ENCODE measurements at places on chromosomes 6 and 20.

GRCh38 chr6:28985462-28986164 is 19.5 kb downstream of the ZNF311 start:
- DNase-seq: no peak

DNA sequence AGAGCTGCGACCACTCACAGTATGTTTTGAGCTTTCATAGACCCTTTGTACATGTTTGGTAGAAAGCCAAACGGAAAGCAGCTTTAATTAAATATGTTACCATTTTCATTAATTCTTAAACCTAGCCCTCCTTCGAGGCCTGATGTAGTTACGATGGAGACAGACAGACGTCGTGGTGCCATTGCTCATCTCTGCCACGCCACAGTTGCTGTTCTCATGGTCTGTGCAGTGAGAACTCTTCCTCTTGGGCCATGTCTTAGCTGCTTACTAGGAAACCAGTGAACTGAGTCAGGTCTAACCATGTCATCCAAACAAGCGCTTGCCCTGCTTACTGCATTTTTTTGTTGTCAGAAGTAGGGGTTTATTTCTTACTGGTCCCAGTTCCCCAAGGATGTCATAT is 62.8 kb downstream of the SNX9 start:
- no peak for DNase-seq

DNA sequence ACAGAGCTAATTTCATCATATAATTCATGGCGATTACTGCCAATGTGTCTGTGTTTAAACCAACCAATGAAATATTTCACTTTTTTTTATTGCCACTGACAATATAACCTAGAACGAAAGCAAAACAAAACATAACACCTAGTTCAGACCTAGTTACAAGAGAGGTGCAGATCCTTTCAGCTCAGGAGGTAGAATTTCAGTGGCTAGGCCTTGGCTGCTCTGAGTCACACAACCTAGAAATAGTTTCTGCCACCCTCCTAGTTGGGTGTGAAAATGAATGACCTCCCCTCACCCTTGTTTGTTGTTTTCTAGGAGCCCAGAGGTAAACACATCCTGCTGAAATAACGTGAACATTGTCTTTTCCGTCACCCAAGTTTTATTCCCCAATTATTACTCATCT is 356.3 kb downstream of the HTR1B start:
- no peak for DNase-seq

- no peak for DNase-seq
Observed at GRCh38 chr6:161803131-161803530, 529.3 kb upstream of the AGPAT4 start.

DNA sequence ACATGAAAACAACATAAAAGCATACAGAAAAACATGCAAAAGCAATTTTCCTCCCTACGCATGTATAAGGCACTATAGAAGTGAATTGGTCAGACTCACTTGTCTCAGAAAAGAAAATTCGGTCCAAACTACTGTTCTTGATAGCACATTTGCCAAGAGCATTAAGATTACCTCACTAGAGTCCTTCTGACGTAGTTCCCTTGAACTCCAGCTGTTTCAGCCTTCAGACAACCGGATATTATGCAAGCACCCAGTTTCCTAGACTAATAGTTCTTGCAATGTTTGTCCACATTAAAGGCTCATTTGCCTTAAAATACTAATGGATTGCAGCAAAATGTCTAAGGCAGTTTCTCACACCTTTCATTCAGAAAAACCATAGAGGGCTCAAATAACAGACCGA is 2.5 kb upstream of the CASS4 start:
- no peak for DNase-seq

- DNase-seq: no peak
Observed at GRCh38 chr6:117007659-117008058, 130.6 kb downstream of the RFX6 start.

DNA sequence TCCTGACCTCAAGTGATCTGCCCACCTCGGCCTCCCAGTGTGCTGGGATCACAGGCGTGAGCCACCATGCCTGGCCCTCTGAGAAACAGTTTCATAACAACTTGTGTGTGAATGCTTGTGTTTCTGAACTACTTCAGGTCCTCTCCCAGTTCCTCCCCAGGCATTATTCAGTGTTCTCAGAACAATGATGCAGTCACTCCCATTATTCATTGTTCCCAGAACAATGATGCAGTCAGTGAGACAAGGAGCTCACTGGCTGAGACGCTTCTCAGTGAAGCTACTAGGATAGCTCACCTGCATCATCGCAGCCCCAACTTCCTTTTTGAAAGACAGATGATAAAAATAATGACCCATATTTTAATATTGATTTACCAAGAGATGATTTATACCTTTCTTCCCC is 71.5 kb downstream of the NDUFAF5 start:
- no peak for DNase-seq

- no peak for DNase-seq
Observed at GRCh38 chr6:96939007-96939805, 14.7 kb downstream of the KLHL32 start.

- peak; percentile 33 for DNase-seq
Observed at GRCh38 chr6:551405-551804, 105.5 kb downstream of the HUS1B start.

- no peak for DNase-seq
Observed at GRCh38 chr6:96394727-96395126, 126.9 kb upstream of the UFL1 start.

DNA sequence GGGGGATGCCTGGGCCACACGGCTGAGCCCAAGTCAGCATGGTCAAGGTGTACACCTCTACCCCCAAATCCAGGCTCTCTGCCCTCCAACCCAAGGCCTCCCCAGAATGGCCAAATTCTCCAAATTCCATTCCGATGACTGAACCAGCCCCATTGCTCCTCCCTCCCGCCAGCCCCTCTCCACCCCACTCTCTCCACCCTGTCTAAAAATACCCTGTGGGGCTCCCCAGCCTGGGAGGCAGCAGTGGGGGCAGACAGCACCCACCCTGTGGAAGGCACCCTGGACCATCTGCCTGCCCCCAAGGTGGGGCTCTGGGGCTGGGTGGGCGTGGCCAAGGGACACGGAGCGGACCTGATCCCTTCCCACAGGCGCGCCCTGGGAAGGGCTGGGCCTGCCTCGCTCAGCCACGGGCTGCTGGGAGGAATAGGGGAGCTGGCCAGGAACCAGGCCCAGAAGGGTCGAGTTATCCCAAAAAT is 11.4 kb downstream of the TEAD3 start:
- no peak for DNase-seq
